ENCODE measurements at places on chromosomes 2 and 18.

DNA sequence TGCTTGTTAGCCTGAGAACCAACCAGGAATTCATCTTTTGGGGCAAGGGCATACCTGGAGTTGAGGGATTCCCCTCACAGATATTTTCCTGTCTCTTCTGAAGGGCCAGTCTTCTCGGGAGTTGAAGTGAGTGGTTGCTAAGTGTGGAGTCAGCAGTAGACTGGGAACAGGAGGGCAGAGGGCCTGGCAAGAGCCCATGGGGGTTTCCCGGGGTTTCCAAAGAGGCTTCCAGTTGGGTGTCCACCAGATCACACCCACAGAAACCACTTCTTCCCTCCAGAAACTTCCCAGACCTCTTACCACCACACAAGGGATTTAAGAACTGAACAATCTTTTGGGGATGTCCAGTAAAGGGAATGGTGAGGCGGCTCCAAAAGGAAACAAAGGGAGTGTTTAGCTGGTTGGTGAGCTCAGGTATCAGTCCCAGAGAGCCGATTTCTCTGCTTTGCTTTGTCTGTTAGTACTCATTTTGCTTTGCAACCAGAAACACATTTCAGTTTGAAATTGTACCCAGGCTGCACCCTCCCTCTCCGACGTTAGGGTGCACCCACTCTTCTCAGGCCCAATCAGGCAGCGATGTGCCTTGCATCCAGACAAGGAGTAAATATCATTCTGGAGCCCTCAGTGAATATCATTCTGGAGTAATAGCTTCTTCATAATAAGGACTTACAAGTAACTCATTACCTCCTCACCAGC, 47.5 kb upstream of the SPATS2L start:
- DNase-seq, result peak; percentile 15

DNA sequence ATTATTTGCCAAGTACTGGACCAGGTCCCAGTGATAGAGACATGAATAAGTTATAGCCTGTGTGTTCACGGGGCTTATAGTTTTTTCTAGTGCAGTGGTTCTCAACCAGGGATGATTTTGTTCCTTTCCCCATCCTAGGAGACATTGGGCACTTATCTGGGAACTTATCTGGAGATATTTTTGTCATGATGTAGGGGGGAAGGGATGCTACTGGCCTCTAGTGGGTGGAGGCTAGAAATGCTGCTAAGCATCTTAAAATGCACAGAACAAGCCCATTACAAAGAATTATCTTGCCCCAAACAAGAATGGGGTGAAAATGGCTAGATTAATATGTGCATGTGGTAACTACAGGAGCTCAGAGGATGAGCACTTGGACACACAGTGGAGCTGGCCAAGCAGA, 75.2 kb downstream of the KLHL29 start:
- DNase-seq, result peak; percentile 55

GRCh38 chr2:178949584-178949983, 100.4 kb downstream of the CCDC141 start:
- no peak for DNase-seq

DNA sequence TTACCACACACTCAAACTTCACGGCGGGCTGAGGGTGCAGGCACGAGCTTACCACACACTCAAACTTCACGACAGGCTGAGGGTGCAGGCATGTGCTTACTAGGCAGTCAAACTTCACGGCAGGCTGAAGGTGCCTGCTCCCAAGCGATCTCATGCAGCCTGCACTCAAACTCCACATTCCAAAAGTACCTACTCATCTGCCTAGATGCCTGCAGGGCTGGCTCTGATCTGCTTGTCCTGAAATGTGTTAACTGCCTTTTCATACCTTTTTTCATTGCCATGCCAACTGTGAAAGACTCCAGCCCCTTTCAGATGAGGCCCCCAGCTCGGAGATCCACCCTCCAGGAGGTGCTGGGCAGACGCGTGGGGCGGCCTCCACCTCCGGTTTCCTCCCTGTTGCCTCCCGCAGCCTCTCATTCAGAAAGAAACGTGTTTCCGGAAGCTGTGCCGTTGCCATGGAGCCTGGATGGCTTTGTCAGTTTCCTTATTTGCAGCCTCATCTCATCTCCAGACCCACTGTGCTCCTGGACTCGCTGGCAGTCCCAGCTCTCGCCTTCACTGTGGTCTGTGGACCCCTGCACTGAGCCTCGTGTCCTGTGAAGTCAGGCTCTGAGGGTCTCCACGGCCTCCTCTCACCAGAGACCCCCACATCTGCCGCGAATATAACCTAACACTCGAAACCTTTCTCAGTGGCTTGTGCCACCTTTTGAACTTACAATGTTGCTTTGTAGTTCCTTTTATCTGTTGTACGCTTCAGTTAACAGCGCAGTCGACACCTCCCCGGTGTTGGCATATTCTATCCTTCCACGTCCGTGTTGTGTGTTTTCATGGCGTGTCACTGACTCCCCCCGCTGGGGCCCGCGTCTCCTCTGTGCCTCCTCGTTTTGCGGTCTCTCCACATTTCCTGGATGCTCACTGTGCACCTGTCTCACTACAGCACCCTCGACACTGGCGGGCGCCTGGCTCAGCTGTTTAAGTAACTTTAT, 106.1 kb upstream of the ALKAL2 start:
- DNase-seq, result peak; percentile 39

DNA sequence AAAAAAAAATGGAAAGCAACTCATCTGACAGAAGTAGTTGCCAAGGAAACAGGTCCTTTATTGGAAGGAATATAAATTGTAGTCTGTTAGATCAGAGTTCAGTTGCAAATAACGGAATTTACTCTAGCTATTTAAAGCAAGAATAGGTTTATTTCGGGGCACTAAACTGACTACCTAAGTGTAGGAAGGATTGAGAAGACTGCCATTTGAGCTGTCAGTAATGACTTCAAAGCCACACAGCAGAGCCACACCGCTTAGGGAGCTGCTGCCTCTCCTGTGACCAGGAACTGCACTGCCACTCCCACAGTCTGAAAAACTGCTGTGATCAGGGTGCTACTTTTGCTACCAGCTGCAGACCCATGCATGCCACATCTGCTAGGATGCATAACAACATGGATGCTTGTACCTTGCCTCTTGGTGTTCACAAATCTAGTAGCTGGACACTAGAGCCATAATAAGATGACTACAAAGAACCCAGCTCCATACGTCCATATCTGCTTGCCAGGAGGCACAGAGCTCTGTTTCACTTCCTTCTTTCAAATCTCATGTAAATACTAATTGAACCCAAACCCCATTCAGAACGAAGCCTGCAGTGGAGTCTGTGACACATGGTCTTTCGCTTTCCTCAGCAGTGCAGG, 2.2 kb downstream of the DSG2 start:
- DNase-seq, result no peak

DNA sequence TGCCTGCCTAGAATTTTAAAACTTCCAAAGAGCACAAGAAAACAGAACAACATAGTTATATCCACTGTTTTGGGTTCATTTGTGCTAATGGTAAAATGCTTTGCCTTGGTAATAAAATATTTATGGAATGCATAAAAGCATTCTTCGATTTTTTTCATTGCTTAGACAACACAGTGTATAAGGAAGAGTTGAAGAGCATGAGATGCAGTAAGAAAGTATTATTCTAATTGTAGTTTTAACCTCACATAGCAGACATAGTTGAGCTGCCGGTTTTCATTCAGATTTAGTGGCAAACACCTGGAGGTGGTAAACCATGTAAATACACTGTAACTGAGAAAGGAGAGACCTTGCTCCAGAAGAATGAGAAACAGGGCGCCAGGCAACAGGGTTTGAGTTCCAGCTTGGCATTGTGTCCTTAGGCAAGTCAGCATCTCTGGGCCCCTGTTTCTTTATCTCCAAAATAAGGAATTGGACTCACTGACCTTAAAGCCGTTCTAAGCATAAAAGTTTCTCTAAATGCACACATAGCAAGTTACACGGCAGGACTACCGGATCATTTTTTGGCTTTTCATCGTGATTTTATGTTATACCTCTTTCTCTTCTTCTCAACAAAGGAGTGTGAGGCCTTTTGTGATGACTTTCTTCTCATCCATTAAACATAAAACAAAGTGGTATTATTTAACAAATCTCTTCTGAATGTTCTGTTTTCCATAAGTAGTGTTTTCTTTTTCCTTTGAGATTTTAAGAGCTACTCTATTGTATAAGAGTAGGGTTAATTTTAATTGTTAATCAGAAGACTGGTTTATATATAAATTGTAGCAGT, 7.9 kb downstream of the UGP2 start:
- DNase-seq, result peak; percentile 51

DNA sequence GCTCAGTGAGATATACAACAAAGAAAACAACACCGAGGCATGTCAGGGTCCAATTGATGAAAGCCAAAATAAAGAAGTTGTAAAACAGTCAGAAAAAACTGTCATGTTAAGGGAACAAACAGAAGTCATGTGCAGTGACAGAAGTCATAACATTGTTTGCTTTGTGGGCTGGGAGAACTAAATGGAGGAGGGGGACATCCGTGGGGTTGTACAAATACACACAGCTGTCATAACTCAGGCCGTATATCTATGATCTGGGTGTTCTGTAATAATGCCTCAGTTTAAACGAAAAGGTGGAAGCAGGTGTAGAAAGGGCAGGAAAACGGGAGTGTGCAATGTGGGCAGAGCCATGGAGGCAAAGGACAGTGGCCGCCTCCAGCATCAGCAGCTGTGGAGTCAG, 27.3 kb downstream of the TIMM21 start:
- no peak for DNase-seq

Measured in iris pigment epithelial cell (primary cell).